ENCODE measurements at places on chromosomes 13 and 19.
A peak's percentile ranks its signal among the peaks of the same experiment; 100 is the strongest.

DNA sequence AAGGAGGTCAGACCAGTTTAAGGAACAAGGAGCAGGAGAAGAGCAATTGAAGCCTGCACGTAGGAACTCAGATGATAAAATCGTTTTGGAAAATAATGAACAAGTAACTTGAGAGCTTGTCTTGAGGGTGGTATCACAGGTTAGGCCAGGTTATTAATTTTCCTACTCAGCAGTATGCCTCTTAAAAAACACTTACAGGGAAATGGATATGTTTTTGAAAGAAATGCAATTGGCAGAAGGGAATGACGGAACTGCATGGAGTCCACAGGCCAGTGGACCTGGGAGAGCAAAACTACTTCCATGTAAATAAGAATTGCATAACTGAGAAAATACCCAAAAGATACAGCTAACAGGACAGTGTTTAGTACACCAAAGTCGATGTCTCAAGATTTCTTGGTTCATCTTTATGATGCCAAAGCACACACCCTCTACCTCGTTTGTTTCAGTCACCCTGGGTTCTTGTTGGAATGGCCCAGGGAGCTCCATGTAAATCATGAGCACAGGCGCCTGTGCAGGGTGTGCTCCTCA is 35.2 kb downstream of the MBNL2 start:
- H3K4me1 ChIP-seq: peaks cover 27% of the 10 kb centered on the region
- no peaks in the 10 kb centered on the region for H3K36me3 ChIP-seq
- H3K27ac ChIP-seq: peak overlapping the region; percentile 48

DNA sequence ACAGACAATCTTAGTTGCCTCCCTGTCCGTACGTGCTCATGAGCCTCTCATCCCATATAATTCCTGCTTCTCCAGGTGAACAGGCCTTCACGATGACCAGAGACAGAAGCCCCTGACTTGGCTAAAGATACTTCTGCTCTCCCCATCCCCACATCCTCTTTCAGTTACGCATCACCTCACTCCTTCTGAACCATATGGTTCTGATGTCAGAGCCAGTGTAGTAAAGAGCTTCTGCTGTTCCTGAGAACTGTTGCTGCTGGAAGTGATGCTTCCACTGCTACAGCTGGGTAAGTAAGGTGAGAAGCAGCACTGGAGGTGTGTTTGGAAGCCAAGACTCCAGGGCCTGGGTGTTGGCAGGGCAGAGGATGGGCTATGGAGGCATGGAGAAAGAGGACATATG is 12.9 kb downstream of the SIGLECL1 start:
- no peaks in the 10 kb centered on the region for H3K4me1 ChIP-seq
- H3K27ac ChIP-seq: no peak overlapping the region
- H3K4me3 ChIP-seq: no peak overlapping the region
- H3K27me3 ChIP-seq: peaks cover 4% of the 10 kb centered on the region

- H3K4me1 ChIP-seq: no peaks in the 10 kb centered on the region
- H3K36me3 ChIP-seq: no peaks in the 10 kb centered on the region
- no peak overlapping the region for H3K4me3 ChIP-seq
- no peak for DNase-seq
- no peaks in the 10 kb centered on the region for H3K27me3 ChIP-seq
- H3K27ac ChIP-seq: no peak overlapping the region
Observed at GRCh38 chr13:107438251-107438650, 777.1 kb downstream of the LIG4 start.

GRCh38 chr13:79451500-79451962 is 29.4 kb upstream of the NDFIP2 start:
- no peak overlapping the region for H3K4me3 ChIP-seq
- H3K27ac ChIP-seq: no peak overlapping the region
- no peaks in the 10 kb centered on the region for H3K36me3 ChIP-seq
- H3K4me1 ChIP-seq: peaks cover 34% of the 10 kb centered on the region
- DNase-seq: peak; percentile 77
- H3K27me3 ChIP-seq: no peaks in the 10 kb centered on the region

- no peak overlapping the region for H3K27ac ChIP-seq
- no peak for DNase-seq
- H3K36me3 ChIP-seq: no peaks in the 10 kb centered on the region
- no peaks in the 10 kb centered on the region for H3K27me3 ChIP-seq
- H3K4me3 ChIP-seq: no peak overlapping the region
- H3K4me1 ChIP-seq: no peaks in the 10 kb centered on the region
Observed at GRCh38 chr13:74839656-74840055, 642.3 kb downstream of the TBC1D4 start.

DNA sequence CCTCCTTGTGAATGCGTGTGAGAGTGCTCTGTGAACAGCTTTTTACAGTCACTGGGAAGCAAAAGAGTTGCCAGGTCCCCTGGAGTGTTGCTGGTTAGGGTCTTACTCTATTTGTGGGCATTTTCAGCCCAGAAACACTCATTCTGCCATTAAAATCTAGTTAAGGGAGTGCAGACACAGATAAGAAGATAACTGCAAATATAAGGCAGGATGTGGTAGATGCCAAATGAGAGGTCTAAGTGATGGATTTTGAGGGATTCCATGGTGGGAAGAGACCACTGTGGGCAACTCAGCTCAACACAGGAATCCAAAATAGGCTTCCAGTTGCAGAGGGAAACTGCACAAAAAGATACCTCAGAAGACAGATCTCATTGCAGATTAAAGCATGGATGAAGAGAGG is 54.5 kb upstream of the KL start:
- H3K36me3 ChIP-seq: no peaks in the 10 kb centered on the region
- H3K27me3 ChIP-seq: no peaks in the 10 kb centered on the region
- no peak for DNase-seq
- H3K4me3 ChIP-seq: no peak overlapping the region

DNA sequence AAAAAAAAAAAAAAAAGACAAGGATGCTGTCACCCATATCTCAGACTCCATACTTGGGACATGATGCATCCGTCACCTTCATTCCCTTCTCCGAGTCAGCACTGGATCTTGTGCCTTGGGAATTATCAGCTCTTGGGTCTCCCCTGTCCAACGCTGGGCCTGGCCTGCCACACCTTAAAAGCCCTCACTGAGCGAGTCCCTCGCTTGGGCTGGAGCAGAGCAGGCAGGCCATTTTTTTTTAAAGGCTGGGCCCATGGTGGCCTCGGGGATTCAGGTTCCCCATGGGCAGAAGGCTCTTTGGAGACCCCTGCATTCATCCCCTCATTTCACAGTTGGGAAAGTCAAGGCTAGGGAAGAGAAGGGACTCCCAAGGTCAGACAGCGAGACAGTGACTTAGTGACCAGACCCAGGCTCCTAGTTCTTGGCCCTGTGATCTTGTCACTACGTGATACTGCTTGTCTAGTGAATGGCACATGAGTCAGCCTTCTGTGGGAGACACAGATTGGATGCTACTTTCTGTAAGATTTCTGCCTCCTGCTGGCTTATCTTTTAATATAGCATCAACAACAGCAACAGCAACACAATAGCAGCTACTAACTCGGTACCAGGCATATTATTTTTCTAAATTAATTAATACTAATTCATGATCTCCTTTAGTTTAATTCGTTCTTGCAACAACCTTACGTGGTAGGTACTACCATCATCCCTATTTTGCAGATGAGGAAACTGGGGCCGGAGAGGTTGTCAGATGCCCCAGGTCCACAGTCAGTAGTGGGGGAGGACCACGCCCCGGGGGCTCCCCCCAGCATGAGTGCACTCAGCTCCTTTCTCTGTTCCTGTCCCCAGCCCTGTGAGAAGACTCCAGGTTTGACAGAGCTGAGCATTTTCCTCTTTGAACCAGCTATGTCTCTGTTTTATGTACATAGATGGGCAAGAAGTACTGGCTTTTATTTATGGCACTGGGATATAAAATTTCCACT is 27.4 kb upstream of the ZNF536 start:
- no peak overlapping the region for H3K27ac ChIP-seq
- H3K27me3 ChIP-seq: no peaks in the 10 kb centered on the region
- no peak overlapping the region for H3K4me3 ChIP-seq
- DNase-seq: no peak
- H3K36me3 ChIP-seq: no peaks in the 10 kb centered on the region

DNA sequence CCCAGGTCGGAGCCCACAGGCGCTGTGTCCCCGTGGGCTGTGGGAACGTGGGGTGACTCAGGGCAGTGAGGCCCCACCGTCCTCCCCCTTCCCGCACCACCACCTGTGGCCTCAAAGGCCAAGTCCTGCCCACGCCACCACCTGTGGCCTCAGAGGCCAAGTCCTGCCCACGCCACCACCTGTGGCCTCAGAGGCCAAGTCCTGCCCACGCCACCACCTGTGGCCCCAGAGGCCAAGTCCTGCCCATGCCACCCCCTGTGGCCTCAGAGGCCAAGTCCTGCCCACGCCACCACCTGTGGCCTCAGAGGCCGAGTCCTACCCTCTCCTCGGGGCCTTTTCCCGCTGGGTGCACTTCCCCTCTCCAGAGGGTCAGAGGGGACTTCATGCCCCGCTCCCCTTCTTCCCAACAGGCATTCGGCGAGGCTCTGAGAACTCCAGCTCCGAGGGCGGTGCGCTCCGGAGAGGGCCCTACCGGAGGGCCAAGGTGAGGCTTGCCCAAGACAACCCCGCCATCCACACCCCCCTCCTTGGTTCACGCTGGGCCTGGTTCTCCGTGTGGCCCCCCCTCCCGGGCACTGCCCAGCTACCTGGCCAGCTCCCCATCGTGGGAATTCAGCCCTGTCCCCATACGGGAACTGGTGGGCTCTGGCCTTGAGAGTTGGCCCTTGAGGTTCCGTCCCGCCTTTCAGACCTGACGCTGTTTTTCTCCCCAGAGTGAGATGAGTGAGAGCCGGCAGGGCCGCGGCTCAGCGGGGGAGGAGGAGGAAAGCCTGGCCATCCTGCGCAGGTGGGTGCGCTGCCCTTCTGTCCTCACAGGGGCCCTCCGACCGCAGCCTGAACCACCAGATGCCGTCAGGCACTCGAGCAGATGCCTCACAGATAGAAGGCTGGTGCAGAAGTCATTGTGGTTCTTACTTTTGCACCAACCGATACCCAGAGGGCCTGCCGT is 27.4 kb upstream of the F7 start:
- DNase-seq: peak; percentile 38
- H3K36me3 ChIP-seq: no peaks in the 10 kb centered on the region
- H3K27me3 ChIP-seq: no peaks in the 10 kb centered on the region
- no peaks in the 10 kb centered on the region for H3K4me1 ChIP-seq
- H3K27ac ChIP-seq: no peak overlapping the region

DNA sequence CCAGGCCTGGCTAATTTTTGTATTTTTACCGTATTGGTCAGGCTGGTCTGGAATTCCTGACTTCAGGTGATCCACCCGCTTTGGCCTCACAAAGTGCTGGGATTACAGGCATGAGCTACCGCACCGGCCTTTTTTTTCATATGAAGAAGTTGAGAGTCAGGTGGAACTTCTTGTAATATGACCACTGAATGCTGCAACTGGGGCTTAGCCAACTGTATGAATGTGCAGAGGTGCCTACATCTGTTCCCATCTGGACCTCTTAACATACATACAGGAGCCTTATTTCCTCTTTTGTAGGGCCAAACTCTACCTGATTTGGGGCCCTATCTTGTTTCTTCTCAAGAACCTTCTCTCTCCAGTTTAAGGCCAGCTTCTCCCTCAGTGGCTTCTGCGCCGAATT is 11.9 kb upstream of the GGACT start:
- DNase-seq: no peak
- H3K4me3 ChIP-seq: no peak overlapping the region
- H3K27ac ChIP-seq: peak overlapping the region; percentile 16
- H3K27me3 ChIP-seq: no peaks in the 10 kb centered on the region
- no peaks in the 10 kb centered on the region for H3K4me1 ChIP-seq

GRCh38 chr19:39247701-39248664 is 673 bp downstream of the IFNL4 start:
- no peaks in the 10 kb centered on the region for H3K27me3 ChIP-seq
- H3K36me3 ChIP-seq: no peaks in the 10 kb centered on the region
- H3K4me3 ChIP-seq: no peak overlapping the region
- no peaks in the 10 kb centered on the region for H3K4me1 ChIP-seq
- no peak for DNase-seq

- peak overlapping the region; percentile 45 for H3K4me3 ChIP-seq
- DNase-seq: peak; percentile 77
- peaks cover 68% of the 10 kb centered on the region for H3K4me1 ChIP-seq
- peaks cover 18% of the 10 kb centered on the region for H3K36me3 ChIP-seq
Observed at GRCh38 chr19:16382775-16383543, 58.3 kb downstream of the KLF2 start.

- no peaks in the 10 kb centered on the region for H3K36me3 ChIP-seq
- H3K27ac ChIP-seq: no peak overlapping the region
- H3K4me1 ChIP-seq: peaks cover 3% of the 10 kb centered on the region
Observed at GRCh38 chr13:98672947-98673613, 79.4 kb downstream of the SLC15A1 start.

DNA sequence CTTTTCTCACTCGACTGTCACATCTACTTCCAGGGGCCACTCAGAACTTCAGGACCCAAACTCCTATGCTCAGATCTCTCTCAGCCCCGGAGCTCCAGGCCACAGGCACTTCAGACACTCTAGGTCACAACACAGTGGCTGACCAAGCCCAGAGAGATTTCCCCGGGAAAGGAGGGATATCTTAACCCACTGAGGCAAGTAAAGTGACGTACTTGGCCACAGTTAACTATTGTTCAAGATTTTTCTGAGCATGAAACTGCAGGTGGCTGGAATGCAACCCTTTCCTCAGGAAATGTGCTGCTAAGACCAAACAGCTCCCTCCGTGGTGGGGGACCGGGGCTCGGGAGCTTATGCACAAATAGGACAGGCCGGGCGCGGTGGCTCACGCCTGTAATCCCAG is 23.9 kb downstream of the OPA3 start:
- H3K36me3 ChIP-seq: no peaks in the 10 kb centered on the region
- H3K4me3 ChIP-seq: no peak overlapping the region
- no peaks in the 10 kb centered on the region for H3K27me3 ChIP-seq
- no peak for DNase-seq

DNA sequence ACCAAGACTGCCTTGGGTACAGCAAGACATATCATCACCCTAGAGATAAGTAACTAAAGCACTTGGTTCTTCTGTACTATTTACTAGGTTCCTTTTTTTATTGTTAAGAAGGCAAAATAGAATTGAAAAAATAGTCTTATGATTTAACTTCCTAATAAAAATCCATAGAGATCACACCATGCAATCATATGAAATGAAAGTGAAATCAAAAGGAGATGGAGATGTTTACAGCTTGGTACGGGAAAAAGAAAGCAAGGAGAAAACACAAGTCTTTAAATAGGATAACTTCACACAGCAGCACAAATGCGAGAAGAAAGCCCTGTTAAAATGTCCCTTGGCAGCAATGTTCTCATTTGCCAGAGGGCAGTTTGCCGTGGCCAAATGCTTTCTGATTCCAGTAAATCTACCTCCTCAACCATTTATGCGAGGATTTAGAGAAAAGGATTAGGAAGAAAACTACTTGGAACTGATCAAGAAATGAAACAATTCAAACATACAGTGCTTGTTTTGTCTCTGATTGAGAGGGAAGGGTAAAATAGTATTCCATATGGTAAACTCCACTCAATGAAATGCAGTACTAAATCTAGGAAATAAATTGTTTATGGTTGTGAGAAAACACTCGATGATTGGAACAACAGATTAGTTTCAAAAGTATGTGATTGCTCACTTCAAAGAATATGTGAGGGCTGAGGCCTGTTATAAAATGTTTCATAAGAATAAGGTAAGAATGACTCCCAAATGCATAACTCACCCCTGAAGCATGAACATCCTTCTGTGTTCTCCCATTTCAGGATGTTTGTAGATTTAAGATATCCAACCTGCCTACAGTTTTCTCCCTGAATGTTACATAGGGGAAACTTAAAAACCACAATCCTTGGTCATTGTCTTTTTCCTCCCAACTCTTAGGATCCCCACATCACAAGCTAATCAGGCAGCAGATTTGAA is 487.8 kb downstream of the DACH1 start:
- no peak overlapping the region for H3K27ac ChIP-seq
- H3K4me3 ChIP-seq: no peak overlapping the region
- no peaks in the 10 kb centered on the region for H3K36me3 ChIP-seq
- no peaks in the 10 kb centered on the region for H3K27me3 ChIP-seq
- no peak for DNase-seq

- H3K4me1 ChIP-seq: no peaks in the 10 kb centered on the region
- H3K36me3 ChIP-seq: no peaks in the 10 kb centered on the region
- no peak overlapping the region for H3K4me3 ChIP-seq
- DNase-seq: no peak
Observed at GRCh38 chr13:32178763-32179162, 136.4 kb downstream of the ZAR1L start.
